T-cell (primary cell): ENCODE measurements at places on chromosomes 7 and 10.

DNA sequence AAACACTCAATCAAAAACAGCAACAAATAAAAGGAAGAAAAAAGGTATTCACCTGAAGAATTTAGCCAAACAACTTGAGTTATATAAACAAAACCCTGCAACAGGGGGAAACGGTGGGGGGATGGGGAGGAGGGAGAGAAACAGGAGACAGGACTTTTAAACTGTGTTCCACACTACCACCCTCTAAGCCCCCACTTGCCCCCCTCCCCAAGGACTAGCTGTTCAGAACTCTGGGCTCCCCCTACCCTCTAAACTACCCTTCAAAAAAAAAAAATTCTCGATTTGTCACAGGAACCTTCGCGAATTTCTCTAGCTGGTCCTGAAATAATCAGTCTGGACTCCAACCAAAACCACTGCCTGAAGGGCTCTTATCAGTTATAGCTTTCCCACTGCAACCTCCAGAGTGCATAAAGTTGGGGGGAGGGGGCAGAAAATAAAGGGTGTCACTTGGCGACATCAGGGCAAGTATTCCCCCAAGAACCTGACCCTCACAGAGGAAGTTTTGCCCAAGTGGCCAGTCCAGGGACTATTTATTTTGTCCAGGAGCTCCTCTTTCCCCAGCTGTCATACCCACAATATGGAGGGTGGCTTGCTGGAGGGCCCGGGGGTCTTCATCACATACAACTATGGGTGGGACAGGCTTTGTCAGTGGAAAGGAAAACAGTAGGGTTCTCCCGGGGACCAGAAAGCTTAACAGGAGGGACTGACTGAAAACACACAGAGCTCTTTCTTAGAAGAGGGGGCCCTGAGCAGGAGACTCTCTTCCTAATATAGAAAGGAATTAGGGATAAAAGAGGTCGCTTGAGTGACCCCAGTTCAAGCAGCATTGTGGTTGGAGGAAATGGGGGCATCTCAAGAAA, 1.3 kb downstream of the UBE2H start:
- no peak for DNase-seq

DNA sequence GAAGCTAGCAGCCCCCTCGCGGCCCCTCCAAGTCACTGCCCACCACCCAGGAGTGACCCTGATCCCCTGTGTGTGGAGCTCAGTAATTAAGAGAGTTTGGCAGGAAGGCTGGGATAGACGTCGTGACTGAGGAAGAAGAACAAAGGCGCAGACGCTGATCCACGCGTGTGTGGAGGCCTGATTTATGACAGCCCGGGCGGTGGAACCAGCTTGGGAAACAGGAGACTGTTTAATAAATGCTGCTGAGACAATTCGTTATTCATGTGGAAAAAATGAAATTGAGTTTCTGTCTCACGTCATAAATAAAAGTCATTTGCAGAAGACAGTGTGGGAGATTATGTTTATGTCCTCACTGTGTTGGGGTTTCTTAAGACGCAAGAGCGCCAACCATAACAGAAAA, 130.8 kb downstream of the ELFN1 start:
- DNase-seq = no peak

DNA sequence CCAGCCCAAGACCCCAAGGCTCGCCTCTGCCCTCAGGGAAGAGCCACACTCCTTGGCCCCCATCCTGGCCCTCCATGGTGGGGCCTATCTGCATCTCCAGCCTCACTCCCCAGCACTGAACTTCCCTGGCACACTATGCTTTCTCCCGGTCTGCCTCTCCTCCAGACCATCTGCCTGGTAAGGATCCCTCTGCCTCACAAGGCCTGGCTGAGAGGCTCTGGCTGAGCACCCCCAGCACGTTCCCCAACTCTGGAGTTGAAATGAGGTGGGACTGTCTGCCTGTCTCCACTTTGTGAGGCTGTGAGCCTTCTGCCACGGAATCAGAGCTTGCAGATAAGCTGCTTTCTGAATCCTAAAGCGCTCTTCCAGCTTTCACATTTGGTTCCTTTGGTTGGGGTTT, 220.7 kb downstream of the TNS3 start:
- DNase-seq = no peak

GRCh38 chr10:114908896-114909295, 29.1 kb upstream of the TRUB1 start:
- no peak for DNase-seq

- DNase-seq = no peak
Observed at GRCh38 chr10:49149881-49150280, 16.1 kb upstream of the FAM170B start.
